Stimulated activated CD8-positive, alpha-beta memory T cell treated with anti-CD3 and anti-CD28 coated beads, Interleukin-2, amount 100 ng/mL, for 1 hour (primary cell): ENCODE measurements at places on chromosomes 3 and 15.

DNA sequence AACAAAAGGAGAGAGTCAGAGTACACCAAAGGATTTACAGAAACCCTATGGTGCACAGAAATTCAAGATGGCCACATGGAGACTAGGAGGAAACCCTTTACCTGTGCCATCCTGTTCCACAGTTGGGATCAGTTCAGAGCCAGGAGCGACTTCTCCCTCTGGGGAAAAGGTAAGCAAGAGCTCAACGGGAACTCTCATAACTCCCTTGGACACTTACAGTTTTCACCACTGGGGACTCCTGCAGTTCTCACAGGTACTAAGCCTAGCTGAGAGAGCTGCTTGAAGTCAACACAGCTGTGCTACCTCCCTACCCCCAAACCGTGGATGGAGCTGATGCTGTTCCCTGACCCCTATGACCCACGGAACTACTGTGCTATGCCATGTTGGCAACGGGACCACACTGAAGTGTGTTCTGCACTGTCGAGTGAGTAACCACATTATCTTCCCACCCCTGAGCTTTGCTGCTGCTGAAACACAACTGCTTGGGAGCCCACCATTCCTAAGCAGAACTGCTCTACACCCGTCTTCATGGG lies 606.8 kb downstream of the GBE1 start:
- DNase-seq = no peak

DNA sequence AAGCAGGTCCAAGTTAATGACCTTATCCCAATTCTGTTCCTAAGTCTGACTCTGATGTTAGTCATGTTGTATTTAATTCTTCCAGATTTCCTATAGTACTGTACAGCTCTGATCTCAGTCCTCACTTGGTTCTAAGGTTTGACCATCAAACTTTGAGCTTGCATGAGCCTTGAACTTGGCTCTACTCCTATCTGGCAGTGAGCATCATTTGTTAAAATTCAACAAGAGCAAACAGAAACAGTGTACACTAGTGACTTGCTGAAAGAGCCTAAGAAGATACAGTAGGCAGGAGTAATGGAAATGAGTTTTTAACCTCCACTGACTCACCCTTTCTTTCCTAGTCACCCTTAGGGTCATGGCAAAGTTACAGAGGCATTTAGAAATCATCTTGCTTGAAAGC lies 451.1 kb upstream of the TPRG1 start:
- DNase-seq = no peak

GRCh38 chr3:131402391-131403039 lies 20.9 kb downstream of the NUDT16 start:
- DNase-seq = no peak

DNA sequence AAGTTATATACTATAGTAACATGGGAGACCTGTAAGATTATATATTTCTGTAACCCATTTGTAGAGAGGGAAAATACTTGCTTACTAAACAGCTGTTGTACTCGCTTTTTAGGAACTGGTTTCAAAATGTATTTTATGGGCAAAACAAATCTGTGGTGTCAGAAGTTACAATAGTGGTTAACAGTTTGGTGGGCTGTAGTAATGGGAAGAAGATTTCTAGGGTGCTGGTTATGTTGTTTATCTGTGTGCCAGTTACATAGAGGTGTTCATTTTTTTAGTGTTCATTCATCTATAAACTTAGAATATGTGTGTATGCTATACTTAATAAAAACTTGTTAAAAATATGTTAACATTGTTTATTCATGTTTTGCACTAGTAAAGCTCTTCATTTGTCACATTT lies 42.1 kb downstream of the RNF111 start:
- no peak for DNase-seq
